WTC11 (cell line): ENCODE measurements at places on chromosomes 13 and 19.

DNA sequence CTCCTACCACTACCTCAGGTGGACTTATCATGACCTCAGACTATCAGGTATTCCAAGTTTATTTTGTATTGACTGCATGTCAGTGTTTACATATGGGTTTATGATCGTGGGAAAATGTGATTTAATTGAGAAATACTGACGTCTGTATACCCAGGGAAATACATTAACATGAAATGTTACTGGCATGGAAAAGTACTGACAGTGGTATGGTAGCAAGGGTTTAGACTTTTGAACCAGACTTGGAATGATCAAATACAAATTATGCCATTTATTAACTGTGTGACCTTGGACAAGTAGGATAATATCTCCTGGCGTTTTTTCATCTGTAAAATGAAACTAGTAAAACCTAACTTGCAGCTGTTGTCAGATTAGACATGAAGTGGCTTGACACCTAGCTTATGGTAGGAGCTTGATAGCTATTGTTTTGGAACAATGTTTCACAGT, 147.7 kb downstream of the CDK8 start:
- no peak for DNase-seq

DNA sequence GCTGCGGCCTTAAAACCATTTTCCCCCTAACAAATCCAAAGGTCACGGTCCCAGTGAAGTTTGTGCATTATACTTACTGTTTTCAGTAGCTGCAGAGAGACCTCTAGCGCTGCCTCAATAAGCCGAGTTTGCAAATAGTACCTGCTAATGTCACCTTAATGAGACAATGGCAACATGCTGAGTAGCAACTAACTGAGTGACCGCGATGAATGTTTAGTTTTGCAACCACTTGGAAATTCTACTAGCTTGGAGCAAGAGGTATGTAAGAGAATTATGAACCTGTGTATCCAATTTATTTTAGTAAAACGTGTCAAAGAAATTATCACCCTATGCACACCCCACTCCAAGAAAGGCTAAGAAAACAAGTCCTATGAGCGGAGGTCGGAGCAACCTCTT, 1.2 kb downstream of the KPNA3 start:
- DNase-seq, result no peak

DNA sequence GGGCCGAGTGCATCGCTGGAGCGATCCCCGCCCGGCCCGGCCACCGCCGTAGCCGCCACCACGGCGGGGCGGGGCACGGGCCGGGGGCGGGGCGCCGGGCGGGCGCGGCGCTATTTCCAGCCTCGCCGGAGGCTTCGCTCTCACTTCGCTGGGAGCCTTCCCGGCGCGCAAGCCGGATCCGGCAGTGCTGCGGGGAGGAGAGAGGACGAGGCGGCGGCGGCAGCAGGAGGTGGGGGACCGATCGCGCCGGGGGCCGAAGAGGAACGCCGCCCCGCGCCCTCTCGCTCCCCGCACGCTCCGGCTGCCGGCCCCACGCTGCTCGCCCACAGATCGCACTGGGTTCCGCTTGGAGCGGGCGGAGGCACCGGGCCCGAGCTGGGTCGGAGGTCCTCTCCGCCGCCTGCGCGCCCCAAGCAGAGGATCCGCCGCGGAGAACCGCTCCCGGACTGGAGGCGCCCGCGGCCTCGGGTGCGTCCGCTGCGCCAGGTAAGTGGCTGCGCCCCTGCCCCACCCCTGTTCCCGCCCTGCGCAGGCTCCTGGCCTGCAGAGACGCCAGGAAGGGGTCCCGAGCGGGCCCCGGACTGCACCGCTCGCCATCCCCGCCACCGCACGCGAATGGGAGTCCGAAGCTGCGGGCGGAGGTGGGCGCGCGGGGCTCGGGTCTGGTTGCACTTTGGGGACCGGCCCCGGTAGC, at the start of gene CHST8:
CHST8 (plus strand) TSS at position 143 of the 694 bp plus-strand sequence. CDS start 67,309 bp downstream, outside the sequence.
- peak; percentile 78 for DNase-seq

DNA sequence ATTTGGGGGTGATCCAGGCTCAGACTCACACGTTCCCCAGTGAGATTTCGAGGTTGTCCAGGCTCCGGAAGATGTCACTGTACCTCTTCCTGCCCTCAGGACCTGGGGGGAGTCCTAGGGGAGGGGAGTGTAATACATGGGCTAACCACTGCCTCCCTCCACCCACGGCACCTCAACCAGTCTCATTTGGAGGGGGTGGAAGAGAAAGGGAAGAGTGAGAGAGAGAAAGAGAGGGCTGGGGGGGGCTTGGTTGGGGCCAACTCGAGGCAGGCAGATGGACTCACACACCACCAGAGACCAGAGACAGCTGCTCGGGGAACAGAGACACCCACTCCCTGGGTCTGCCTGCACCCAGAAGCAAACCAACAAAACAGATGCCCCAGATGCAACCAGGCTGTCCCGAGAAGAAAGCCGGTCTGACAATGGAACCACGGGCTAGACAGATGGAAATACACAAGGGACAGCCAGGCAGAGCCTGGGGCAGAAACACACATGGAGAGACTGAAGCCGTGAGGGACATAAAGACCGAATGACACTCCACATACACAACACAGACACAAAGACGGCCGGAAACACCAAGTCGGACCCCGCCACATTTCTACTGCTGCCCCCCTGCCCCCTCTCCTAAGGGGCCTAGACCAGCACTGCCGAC, 825 bp downstream of the GMIP start:
- no peak for DNase-seq

- no peak for DNase-seq
Measured at GRCh38 chr19:6593651-6594416, 2.9 kb upstream of the CD70 start.

DNA sequence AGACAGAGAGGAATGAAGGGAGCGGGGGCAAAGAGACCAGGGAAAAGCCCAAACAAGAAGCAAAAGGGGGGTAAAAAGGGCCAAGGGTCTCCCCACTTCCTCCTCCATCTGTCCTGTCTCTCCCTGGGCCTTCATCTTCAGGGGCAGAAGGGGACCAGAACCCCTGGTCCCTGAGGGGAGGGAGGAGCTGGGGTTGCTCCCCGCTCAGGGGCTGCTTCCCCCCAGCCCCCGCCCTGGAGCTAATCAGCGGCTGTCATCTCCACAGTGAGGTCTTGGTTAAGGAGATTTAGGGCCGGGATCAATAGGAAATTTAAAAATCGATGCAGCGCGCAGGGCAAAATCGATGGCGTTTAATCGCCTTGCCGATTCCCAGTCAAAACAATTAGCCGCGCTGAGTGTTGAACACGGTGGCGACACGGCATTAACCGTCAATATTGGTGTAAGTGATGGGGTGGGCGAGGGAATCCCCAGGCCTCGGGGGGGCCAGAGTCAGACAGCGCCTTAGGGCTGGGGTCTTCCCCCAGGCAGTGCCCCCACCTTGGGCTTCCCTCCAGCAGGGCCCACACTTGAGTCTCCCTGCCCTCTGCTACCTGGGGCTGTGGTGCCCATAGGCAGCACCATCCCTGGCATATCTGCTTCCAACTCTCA, 29.5 kb upstream of the POU2F2 start:
- no peak for DNase-seq

- DNase-seq, result peak; percentile 71
Measured at GRCh38 chr19:10286803-10287737, at the start of gene ICAM4. Gene ICAM4, plus strand, starts transcription at chr19:10286955. Its CDS starts 58 bp downstream, at chr19:10287013.

DNA sequence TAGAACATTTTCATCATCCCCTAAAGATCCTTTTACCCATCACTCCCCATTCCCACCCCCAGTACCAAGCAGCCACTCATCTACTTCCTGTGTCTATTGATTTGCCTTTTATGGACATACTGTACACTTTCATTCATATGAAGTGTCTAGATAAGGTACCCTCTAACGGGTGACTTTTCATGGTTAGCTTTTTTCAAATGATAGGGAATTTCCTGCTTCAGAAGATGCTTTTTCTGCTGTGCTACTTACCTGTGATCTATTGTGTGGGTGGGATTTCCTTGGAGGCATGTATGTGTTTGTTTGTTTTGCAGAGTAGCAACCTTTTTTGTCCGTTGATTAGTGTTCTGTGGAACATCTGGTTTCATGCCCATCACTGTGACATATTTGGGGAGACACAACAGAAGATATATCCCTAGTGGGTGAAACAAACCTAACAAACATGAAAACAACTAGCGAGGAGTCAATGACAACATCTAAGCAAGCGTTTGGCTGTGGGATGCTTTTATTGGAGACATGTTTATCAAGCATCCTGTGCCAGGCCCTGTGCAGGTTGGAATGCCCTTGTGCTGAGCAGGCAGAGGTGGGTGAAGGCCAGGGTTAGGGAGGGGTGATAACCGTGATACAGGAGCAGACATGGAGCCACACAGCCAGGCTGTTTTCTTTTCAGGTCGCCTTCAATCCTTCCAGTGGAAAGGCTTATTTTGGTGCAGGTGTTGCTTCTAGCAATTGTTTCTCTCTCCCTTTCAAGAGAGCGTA, 17.6 kb downstream of the SPINT2 start:
- no peak for DNase-seq

- no peak for DNase-seq
Measured at GRCh38 chr13:35518337-35518946, 42.0 kb upstream of the MAB21L1 start.

DNA sequence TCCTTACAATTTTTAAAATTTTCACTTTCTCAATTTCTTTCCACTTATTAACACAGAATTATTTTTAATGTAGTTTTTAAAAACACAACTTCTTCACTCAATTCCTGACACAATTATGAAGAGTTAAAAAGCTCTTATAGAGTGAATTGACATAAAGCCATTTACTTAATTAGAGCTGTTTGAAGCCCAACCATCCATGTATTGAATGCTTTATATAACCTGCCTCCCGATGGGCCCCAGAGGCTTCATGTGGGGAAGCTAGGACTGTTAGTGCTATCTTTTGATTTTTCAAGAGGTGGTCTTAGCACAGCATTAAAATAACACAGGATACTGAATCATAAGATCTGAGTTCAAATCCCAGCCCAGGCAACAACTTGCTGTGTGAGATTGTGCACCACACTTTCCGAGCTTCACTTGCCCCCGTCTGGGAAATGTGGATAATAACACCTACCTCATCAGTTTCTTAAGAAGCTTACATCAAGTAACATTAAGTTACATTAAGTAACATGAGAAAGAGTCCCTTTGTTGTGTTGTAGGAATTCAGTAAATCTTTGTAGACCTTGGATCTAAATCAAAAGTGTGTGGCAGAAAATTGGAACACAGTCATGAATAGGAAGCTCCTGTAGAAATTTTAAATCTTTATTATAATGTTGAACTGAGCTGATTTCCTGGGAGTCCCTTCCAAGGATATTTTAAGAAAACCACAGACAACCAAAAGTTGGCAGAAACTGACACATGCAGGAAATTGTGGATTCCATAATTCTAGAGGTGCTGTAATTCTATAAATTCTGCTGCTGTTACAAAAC, 5.5 kb upstream of the ENOX1 start:
- no peak for DNase-seq

- no peak for DNase-seq
Measured at GRCh38 chr13:73325723-73326558, 267.1 kb downstream of the KLF5 start.

- no peak for DNase-seq
Measured at GRCh38 chr13:50612717-50613116, 230.8 kb downstream of the DLEU7 start.

GRCh38 chr13:50712456-50712855, 131.0 kb downstream of the DLEU7 start:
- no peak for DNase-seq

GRCh38 chr19:32372726-32373517, 27.5 kb downstream of the ZNF507 start:
- DNase-seq, result no peak

GRCh38 chr19:16593181-16593580, 21.0 kb upstream of the SLC35E1 start:
- DNase-seq, result no peak

GRCh38 chr13:41621716-41622431, 164.5 kb downstream of the RGCC start:
- no peak for DNase-seq
